ENCODE measurements at places on chromosomes 7 and 10.

GRCh38 chr7:36653663-36654355, 70.5 kb downstream of the AOAH start:
- no peak for ATAC-seq

DNA sequence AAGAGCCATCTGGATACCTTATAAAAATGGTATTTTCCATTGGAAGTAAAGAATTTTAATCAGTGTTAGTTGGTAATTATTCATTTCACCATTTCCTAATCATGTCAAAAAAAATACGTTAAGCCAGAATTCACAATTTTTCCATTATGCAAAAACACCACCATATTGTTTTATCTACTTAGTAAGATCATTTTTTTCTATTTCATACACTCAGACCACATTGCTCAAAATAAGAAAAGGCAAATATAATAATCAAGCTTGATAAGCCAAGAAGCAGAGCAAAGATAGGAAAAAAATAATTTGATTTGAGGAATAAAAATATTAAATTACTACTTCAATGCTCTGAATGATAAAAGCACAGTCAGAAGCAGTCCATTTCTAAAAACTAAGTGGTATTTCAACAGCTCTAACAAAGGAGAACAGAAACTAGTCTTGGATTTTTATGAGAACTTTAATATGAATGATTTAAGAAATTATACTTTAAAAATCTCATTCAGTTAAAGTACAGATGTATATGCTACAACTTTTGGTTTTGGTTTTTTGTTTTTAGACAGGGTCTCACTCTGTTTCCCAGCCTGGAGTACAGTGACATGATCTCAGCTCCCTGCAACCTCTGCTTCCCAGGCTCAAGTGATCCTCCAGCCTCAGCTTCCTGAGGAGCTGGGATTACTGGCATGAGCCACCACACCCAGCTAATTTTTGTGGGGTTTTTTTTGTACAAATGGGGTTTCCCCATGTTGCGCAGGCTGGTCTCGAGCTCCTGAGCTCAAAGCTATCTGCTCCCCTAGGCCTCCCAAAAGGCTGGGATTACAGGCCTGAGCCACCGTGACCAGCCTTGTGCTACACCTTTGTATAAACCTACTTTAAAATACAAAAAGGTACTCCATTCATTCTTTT, 46.6 kb downstream of the LRRN3 start:
- ATAC-seq: peak; percentile 91

- no peak for ATAC-seq
These were observed 372.6 kb downstream of the GRID1 start for GRCh38 chr10:85993840-85994507.

DNA sequence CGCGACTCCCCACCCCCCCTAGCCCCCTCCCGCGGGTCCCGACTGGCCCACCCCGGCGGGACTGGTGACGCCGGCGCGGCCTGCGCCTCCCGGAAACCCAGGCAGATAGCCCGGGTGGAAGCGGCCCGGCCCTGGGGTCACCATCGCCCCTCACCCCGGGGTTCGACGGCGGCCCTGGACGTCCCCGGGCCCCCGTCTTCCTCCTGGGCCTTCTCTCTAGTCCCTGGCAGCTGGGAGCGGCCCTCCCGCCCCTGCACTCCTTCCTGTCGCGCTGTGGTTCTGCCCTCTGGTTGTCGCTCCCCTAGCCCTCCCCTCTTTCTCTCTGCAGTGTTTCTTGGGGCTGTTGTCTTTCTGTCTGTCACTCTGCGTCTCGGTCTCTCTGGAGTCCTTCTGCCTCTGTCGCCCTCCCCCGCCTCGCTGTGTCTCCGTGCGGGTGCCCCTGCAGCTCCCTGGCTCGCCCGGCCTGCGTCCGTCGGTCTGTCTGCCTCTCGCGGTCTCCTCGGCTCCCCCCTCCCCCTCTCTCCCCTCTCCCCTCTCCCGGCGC, 90.5 kb upstream of the PAX2 start:
- ATAC-seq: no peak

DNA sequence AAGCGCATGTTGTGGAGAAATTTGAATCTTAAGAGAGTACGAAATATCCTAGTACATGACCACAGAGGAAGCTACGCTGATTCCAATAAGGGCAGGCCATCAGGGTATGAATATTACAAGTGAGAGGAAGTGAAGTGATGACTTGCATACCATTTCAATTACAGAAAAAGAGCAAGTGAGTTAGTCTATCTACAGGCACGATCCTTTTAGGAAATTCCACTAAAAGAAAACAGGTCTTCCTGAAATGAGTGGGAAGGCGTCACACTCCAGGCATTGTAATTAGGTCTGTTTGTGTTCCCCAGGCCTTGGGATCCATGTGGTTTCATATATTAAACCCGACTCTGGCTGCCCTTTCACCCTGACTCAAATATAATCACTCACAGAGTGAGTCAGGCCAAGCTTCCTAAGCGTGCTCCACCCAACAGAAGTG, 152.5 kb downstream of the SEMA3A start:
- ATAC-seq: no peak

GRCh38 chr7:27173511-27173955, 587 bp downstream of the HOXA10 start:
- ATAC-seq: peak; percentile 59

- ATAC-seq: peak; percentile 60
These were observed 116.8 kb downstream of the ARID5B start for GRCh38 chr10:62018131-62018911.

- no peak for ATAC-seq
These were observed 92.1 kb upstream of the FAM133B start for GRCh38 chr7:92682330-92682729.

- no peak for ATAC-seq
These were observed 200.7 kb downstream of the CELF2 start for GRCh38 chr10:11218395-11218794.

DNA sequence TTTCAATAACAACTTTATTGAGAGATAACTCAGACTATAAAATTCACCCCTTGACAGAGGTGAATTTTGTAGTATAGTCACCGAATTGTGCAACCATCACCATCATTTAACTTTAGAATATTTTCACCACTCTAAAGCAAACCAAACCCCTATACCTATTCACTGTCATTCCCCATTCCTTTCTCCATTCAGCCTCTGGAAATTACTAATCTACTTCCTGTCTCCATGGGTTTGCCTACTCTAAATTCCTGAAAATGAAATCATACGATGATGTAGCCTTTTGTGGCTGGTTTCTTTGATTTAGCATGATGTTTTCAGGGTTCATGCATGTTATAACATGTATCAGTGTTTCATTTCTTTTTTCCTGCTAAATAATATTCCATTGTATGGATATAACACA, 15.6 kb upstream of the LMTK2 start:
- no peak for ATAC-seq

- no peak for ATAC-seq
These were observed 6.9 kb downstream of the COX19 start for GRCh38 chr7:968205-969105.

GRCh38 chr10:34715511-34716187, 99.4 kb downstream of the PARD3 start:
- ATAC-seq: no peak

- ATAC-seq: no peak
These were observed 27.4 kb downstream of the CCDC6 start for GRCh38 chr10:59878915-59879314.

- ATAC-seq: peak; percentile 42
These were observed 41.9 kb downstream of the PRSS2 start for GRCh38 chr7:142812437-142813215.

GRCh38 chr10:72260976-72261783, 12.5 kb upstream of the DDIT4 start:
- ATAC-seq: peak; percentile 83

- ATAC-seq: no peak
These were observed 63.1 kb upstream of the MEOX2 start for GRCh38 chr7:15749631-15750030.

DNA sequence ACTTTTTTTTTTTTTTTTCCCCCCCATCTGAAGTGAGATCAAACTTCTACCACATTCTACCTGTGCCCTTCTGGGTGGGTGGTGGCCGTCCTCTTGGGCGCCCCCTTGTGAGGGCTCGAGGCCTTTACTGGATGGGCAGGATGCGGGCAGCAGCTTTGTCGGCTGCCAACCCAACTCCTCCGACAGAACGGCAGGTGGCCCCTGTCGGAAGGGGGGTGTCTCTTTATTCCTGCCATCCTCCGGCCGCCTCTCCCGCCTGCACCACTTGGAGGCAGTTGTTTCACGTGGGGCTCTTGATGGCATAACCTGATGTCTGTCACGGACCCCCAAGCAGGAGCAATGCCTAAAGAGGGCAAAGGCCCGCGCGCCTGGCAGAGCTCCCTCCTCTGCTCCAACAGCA, 31.0 kb downstream of the AMZ1 start:
- ATAC-seq: peak; percentile 46

DNA sequence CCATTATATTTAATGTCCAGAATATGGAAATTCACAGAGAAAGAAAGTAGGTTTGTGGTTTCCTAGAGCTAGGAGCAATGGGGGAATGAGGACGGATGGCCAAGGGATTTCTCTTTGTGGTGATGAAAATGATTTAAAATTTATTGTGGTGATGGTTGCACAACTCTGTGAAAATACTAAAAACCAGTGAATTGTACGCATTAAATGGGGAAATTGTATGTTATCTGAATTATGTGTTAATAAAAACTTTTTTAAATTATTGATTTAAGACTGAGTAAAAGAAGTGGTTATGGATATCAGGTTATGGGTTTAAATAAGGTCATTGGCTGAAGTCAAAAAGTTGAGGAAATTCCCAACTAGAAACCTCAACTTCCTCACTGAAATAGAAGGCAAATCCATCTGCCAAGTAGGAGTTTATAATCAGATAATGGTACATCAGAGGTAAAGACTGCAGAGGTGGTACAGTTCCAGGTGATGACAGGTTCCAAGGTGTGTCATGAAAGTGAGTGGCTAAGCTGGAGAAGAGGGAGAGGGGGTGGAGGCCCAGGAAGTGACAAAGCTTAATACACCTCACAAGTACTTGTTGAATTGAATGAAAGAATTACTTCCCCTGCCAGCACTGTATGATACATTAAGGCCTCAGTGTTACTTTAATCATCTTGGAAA, 68.9 kb upstream of the CCDC71L start:
- no peak for ATAC-seq

Data from stimulated activated memory B cell treated with anti-CD40 and anti-IgM and Interleukin-4, amounts not matched to agents 10 μg/mL and 1 μg/mL and 100 μg/mL, for 72 hours (primary cell).